C1 segment of cervical spinal cord (tissue), 14 donors: ENCODE measurements at places on chromosomes 5 and 9.
A peak's percentile ranks its signal among the peaks of the same experiment; 100 is the strongest.

- DNase-seq: no peak
Observed at GRCh38 chr5:124053340-124053739, 541.4 kb downstream of the CSNK1G3 start.

DNA sequence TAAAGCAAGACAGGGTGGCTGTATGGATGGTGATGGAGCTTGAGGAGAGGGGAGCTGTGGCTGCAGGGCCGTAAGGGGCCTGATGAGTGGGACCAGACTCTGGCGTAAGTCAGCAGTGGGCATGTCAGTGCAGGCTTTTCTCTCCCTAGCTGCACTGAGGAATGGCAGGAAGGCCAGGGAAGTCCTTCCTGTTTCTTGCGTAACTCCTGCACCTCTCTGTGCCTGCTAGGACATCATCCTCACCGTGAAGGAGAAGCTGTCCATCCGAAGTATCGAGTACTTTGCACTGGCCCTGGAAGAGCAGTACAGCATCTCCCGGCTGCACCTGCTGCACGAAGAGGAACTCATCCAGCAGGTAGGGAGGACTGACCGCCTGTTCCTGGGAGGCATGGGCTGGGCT is 24.1 kb upstream of the TRMT10B start:
- no peak for DNase-seq

DNA sequence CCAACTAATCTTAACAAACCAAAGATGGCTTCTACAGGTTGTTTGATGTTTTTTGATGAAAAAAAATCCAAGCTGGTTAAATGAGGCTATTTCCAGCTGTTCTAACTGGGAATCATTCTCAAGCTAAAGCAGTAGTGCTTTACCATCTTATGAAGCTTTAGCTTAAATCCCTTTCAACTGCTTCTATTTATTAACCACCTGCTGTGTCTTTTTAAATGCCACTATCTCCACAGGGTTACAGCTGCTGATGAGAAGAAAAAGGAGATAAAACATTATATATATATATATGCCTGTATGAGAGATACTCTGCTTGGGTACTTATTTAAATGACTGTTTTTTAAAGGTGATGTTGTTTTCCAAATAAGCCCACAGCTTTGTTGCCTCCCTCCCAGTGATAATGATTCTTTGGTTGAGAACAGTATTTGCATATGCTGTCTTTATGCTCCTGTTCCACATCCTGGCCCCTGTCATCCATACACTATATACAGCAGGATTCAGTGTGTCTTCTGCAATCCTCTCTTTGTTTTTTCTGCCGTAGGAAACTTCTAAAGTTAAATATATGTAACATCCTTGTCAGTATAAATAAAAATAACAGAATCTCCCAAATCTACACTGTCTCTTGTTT is 164.0 kb downstream of the PAM start:
- no peak for DNase-seq

GRCh38 chr9:758146-758545 is 83.4 kb upstream of the DMRT1 start:
- DNase-seq: no peak

DNA sequence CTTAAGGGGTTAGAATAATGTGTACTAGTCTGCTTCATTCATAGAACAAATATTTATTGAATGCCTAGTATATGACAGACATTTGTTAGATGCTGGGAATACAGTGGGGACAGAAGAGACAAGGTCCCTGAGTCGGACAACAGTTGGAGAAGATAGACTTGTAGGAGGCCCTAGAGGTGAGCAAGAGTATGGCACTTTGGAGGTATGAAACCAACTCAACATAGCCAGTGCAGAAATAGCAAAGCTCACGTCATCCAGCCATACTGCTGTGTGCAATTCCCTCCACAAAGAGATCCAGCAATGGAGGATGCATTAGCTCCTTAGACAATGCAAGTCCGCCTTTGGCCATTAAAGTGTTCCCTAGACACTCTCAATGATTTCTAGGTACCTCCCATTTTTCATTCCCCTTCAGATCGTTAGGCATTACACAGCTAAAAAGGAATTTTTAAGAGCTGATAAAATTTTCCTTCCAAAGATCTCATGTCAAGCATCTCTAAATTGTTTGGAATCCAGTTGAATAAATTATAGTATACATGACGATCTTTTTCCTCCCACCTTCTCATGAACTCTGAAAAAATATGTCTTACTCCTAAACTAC is 1949.6 kb upstream of the WWC1 start:
- DNase-seq: no peak

GRCh38 chr9:89358376-89358916 is 40.1 kb downstream of the SECISBP2 start:
- DNase-seq: no peak

GRCh38 chr5:160251406-160252155 is 22.3 kb downstream of the FABP6 start:
- no peak for DNase-seq

GRCh38 chr9:13351778-13352386 is 72.4 kb upstream of the MPDZ start:
- no peak for DNase-seq

- DNase-seq: no peak
Observed at GRCh38 chr5:125634216-125634835, 788.9 kb upstream of the GRAMD2B start.

DNA sequence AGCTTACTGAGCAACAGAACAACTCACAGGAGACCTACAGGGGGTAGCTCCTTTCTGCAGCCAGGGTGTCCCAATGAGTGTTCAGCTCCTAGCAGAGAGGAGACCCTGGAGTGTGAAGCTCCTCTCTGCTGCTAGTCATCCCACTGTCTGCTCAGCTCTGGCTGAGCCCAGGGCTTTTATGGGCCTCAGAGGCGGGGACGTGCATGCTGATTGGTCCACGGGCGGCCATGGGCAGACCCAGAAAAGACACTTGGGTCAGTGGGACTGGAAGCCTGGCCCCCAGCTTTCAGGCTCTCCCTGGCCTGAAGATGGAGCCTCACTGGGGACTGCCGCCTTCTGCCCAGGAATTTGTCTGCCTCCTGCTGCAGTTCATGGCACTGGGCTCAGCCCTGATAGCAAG is 40.6 kb downstream of the TSPAN17 start:
- DNase-seq: no peak

GRCh38 chr5:126686451-126687126 is 85.8 kb downstream of the PHAX start:
- DNase-seq: no peak

- DNase-seq: no peak
Observed at GRCh38 chr5:68968429-68968828, 125.4 kb upstream of the SLC30A5 start.

DNA sequence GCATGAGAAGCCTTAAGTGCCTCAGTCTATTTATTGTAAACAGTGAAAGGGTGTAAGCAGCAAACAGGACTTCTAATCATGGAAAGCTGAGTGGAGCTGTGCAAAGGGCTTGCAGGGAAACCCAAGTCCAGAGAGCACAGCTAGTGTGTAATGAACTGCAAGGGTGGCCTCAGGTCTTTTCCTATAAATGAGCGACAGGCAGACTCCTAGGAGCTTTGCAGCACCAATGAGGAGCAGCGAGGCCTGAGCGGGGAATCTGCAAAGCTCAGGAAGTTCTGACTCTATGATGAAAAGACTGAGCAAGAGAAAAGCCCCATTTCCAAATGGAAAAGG is 250.1 kb upstream of the MAP3K1 start:
- DNase-seq: no peak

DNA sequence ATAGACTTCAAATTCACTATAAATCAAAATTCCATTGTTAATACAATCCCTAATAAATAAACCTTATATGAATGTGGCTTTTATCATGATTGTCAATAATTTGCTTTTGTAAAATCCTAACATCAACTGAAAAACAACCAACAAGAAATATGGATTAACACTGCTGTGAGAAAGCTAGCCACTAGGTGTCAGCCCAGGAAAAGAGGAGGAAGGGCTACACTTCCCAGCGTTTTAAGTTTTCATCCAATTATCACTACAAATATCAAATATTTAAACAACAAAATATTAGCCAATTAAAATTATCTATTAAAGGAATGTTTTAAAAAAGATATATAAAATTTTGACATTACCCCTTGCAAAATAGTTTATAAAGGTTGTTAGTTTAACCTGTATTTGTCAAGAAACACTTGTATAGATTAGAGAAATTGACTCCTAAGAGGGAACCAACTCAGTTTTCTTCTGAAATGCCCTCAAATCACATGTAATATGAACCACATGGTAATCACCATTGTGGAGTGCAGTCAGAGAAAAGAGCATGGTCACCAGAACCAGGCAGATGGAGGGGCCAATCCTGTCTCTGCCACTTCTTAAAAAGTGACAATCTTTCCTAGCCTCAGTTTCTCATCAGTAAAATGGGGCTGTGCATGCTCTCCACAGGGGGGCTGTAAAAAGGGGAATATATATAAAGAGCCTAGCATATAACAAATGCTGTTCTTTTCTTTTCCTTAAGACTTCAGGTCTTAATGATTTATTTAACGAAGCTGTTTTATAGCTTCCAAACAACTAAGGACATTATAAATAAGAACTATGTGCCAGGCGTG is 188.2 kb downstream of the CRB2 start:
- DNase-seq: no peak

GRCh38 chr9:31908891-31909480 is 475.5 kb upstream of the ACO1 start:
- DNase-seq: no peak

DNA sequence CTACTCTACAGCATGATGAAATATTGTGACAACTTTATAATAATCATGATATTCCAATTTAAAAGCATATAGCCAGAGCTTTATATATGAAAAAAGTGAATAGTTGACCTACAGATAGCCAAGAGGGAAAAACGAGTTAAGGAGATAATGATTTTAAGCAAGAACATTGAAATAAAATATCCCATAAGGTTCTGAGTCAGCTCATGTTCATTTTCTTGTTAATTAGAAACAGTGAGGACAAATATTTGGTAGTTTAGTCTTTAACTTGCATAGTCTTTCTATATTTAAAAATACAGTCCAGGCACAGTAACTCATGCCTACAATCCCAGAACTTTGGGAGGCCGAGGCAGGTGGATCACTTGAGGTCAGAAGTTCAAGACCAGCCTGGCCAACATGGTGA is 55.8 kb upstream of the CDH6 start:
- no peak for DNase-seq

DNA sequence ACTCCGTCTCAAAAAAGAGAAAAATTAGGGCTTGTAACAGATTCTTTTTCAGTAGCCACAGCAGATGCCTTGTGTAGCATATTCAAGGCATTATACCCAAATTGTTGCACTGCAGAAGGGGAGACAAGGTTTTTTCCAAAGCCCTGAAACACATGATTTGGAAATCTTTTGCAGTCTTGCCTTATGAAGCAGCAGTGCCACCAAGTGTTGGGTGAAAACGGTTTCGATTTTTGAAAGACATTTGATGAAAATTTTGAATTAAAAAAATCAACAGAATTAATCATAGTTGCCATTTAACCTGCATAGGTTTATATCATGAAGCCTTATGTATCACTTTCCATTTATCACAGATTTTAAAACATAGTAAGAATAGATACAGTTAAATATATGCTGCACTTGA is 479.5 kb downstream of the TAF11L14 start:
- no peak for DNase-seq

GRCh38 chr5:90997082-90997481 is 386.0 kb downstream of the ARRDC3 start:
- no peak for DNase-seq

- no peak for DNase-seq
Observed at GRCh38 chr5:21574961-21575360, 1278.2 kb downstream of the CDH12 start.

DNA sequence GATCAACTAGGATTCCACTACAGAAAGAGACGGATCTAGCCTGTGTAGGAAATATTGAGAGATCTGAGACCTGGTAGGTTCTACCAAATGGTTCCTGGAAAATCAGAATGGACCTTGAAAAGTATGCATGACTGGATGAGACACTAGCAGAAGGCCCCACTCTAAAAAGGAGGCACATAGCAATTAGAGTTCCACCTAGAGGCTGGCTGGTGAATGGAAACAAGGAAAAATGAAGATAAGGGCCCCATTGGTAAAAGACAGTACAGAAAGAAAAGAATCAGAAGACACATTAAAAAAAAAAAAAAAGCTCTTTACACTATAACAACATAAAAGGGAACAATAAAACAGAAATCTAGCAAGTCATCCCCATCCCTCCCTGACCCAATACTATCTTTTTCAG is 518.5 kb downstream of the NR2F1-AS1 start:
- no peak for DNase-seq

DNA sequence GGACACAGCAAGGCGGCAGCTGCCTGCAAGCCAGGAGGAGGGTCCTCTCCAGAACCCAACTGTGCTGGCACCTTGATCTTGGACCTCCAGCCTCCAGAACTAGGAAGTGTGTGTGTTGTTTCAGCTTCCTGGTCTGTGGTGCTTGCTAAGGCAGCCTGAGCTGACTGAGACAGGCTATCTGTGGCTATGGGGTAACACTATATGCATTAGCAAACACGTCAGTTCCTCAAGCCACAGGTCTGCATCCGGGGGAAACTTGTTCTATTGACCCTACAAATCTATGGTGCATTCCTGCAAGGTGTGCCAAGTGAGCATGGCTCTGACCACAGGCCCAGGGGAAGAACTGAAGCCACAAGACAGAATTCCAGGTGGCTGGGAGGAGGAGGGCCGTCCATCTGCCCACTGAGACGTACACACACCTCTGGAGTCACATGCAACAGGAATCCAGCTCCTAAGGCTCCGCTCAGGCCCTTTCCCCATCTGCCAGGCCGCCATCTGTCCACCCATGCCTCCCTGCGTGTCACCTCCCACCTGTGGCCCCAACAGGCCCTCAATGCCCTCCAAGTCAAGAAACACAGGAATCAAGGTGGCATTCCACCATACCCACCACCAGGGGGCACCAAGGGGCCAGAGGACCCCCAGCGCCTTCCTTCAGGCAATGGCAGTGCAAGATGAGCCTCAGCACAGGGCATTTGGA is 174.9 kb downstream of the ROR2 start:
- peak; percentile 20 for DNase-seq

- no peak for DNase-seq
Observed at GRCh38 chr9:73437758-73438157, 286.1 kb downstream of the ANXA1 start.

DNA sequence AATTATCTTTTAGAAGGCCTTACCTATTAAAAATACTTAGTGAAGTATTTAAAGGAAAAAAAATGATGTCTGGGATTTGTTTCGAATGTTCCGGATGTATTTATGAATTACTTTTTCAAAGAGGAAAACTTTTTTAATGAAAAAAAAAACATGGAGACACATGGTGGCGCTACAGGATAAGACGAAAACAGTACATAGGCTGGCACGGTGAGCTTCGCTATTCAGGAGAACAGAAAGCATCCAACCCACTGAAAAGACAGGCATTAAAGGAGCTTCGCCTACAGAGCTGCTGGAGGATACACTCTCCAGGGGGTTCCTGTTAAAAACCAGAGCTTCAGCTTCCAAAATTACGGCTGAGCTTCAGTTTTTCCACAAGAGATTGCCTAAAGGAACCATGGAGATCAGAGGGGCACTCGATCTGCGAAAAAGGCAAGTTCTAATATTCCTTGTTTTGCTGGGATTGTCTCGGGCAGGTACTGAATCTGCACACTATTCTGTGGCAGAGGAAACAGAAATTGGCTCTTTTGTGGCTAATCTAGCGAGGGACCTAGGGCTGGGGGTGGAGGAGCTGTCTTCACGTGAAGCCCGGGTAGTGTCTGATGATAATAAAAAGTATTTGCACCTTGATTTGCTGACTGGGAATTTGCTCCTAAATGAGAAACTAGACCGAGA is at the start of gene PCDHB14:
Gene PCDHB14, plus strand, starts transcription at position 232 of the 672 bp plus-strand sequence. Its CDS starts 163 bp downstream, at position 395.
- DNase-seq: no peak

- DNase-seq: no peak
Observed at GRCh38 chr9:69577123-69577522, 95.0 kb downstream of the APBA1 start.

GRCh38 chr5:10017786-10018185 is 231.9 kb downstream of the ATPSCKMT start:
- DNase-seq: no peak
